Osteoblast (primary cell): ENCODE measurements at places on chromosomes 1 and 21.
A peak's percentile ranks its signal among the peaks of the same experiment; 100 is the strongest.

GRCh38 chr1:19229229-19229628 lies 19.2 kb upstream of the UBR4 start:
- no peak for DNase-seq

GRCh38 chr1:185207980-185208602 lies 51.1 kb downstream of the SWT1 start:
- peak; percentile 21 for DNase-seq

DNA sequence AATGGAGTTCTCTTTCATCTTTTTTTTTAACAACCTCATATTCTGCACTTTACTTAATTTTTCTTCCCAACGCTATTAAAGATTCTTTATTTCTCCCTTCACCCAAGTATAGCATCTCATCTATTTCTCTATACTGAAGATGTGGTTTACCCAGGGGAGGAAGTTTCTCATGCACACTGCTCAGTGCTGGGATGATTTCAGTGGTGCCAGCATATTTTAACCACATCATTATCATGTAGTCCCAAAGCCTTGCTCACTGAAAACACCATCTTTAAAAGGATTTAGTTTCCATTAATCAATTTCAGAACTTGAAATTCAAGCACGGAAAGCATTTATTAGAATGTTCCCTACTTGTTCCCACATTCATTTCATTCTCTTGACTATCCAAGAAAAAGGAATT lies 725.7 kb downstream of the USP25 start:
- DNase-seq: no peak

- DNase-seq: peak; percentile 45
Observed at GRCh38 chr21:46250146-46250725, 21.7 kb upstream of the LSS start.

DNA sequence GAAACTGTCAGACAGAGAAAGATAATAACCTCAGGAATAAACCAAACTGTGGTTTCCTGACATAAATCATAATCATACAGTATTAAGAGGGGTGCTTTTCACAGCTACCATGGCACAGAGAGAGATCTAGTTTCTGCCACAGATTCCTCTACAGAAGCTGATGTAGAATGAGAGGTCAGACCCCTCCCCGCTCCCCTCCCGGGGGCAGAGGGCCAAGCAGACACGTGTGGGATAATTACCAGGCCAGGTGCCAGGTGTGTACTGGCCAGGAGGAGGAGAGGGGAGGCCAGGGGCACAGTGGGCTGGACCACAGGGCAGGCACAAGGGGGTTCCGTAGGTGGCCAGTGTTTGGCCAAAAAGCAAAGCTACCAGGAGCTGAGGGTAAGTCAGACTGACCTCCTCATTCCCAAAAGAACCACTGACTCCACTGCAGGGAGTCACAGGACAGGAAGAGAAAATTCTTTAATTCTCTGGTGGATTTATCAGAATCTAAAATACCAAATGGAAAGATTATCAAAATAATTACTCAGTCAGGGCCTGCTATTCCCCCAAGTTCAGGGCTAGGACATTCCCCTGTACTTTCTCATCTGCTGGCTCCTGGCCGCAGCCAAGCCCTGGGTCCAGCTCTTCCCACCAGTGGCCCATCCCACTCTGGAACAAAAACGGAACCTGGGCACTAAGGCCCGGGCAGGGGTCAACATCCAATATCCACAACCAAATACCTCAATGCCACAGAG lies 30.0 kb downstream of the C2CD2 start:
- peak; percentile 96 for DNase-seq

DNA sequence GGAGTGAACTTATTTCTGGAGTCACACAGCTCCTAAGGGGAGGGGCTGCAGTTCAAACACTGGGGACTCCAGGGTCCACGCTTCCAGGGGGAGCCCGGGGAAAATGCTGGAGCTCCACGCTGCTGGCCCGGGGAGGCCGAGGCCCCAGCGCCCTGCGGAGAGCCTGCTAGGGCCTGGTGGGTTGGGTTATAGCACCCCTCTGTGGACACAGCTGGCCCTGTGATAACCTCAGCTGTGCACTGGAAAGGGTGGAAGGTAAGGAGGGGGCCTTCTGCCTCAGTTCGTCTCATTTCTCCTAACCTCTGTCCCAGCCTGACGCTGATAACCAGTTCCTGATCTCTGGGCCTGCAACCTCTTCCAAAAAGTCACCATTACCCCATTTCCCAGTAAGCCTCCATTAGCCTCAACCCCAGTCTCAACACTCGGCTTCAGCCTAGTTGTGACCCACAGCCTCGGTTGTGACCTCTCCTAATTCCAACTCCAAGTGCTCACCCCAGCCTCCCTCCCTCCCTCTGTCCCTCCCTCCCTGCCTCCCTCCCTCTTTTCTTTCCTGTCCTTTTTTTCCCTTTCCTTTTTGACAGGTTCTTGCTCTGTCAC lies 7.1 kb downstream of the NBL1 start:
- DNase-seq: peak; percentile 98

DNA sequence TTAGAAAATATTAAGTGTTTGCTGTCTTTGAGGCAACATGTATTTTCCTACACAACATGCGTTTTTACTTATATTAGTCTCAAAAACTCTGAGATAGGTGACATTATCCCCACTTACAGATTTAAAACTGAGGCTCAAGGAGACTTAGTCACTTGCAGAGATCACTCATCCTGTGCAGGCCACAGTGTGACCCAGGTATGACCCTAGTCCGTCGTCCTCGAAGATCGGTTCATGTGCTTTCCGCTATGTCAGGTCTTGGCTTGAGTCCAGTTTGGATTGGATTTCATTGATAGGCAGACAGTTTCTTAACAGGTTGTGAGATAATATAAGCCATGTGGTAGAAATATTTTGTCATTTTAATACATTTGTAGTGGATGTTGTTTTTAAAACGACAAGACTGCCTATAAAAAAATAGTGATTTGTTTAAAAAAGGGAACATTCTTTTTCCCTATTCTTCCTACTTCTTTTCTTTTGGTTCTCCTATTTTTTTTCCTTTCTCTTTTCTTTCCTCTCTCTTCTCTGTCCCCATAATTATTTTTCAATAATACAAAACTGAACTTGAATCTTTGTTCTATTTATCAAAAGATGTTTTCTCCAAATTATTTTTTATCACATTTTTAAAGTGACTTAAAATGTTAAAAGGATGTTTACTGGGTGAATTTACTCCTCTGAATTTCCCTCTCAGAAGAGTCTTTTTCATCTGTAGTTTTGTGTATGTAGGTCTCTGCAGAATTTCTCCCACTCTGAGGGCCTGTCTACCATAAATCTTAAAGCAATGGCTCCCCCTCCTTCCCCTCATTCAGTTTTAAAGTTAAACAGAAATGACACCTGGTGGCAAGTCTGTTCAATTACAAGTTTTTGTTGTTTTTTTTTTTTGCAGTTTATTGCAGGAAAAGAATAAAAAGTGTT lies 81.8 kb downstream of the PHTF1 start:
- DNase-seq: peak; percentile 82

- peak; percentile 89 for DNase-seq
Observed at GRCh38 chr1:46030876-46031660, 101.4 kb downstream of the PIK3R3 start.

GRCh38 chr1:37083603-37084002 lies 49.3 kb upstream of the GRIK3 start:
- DNase-seq: no peak

DNA sequence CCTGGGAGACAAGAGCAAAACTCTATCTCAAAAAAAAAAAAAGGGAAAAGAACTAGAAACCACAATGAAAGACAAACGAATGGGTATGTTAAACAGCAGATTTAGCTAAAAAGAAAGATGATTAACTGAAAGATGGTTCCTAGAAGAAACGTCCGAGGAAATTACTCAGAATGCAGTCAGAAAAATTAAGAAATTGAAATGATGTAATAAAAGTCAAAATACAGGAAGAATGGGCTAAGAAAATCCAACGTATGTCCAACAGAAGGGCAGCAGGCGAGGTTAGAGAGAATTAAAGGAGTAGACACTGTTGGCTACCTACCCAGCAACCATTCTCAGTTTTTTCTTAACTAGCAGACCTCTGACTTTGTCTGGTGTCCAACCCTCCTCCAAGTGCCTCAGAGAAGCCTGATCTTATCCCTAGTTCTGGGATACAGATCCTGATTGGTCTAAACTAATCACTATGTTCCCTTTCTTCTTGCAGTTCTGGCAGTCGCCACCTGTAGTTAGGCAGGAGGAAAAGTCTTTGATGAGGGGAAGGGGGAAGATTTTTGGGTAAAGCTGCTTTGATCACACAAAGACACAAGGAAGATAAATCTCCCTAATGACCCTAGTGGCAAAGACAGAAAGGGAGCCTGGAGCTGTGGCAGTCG lies 25.7 kb downstream of the GPR161 start:
- no peak for DNase-seq

DNA sequence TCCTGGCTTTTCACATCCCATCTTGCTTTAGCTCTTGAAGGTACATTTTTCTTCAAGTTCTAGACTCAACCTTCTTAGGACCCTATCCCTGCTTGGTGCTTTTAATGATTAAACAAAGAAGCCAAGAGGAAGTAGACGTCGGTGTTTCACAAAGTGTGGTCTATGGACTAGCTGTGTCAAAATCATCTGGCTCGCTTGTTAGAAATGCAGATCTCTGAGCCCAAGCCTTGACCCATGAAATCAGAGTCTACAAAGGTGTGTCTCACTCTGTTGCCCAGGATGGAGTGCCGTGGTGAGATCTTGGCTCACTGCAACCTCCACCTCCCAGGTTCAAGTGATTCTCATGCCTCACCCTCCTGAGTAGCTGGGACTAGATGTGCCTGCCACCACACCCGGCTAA lies 295.5 kb upstream of the KAZN start:
- no peak for DNase-seq

GRCh38 chr1:15100121-15100879 lies 53.2 kb upstream of the TMEM51 start:
- DNase-seq: peak; percentile 88

DNA sequence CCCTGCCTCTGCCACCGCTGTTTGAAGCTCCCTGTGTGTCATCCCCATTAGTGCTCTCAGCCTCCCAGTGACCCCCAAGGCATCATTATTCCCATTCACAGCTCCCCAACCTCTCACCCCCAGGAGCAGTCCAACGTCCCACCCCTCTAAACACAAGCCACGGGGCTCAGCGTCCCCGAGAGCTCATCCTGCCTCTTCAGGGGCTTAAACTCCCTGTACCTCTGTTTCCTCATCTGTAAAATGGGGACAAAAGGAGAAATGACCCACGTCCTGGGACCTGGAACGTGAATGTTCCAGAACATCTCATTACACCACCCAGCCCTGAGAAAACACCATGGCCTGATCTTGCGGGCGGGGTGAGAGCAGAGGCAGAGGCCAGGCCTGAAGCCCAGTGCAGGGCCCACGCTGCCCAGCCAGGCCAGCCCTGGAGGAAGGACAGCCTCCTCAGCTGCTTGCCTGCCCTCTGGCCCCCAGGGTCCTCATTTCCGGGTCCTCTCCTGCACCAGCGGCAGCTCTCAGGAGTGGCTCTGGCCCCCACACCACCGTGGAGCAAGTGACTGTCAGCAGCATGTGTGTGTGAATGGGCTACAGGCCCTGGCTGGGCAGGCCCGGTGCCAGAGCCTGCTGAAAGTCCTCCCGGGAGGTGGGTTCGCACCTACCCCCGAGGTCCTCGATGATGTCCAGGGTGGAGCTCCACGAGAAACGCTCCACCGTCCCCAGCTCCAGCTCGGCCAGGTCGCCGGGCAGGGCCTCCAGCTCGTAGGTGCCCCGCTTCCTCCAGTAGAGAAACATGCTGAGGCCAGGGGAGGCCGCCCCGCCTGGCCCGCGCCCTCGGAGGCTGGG lies 14.1 kb upstream of the PLEKHG5 start:
- peak; percentile 75 for DNase-seq

- DNase-seq: no peak
Observed at GRCh38 chr1:194103516-194104246, 917.3 kb upstream of the B3GALT2 start.

- peak; percentile 75 for DNase-seq
Observed at GRCh38 chr1:159931795-159932173, 6.5 kb upstream of the TAGLN2 start.

GRCh38 chr1:167206166-167206835 lies 14.4 kb upstream of the POU2F1 start:
- DNase-seq: no peak

DNA sequence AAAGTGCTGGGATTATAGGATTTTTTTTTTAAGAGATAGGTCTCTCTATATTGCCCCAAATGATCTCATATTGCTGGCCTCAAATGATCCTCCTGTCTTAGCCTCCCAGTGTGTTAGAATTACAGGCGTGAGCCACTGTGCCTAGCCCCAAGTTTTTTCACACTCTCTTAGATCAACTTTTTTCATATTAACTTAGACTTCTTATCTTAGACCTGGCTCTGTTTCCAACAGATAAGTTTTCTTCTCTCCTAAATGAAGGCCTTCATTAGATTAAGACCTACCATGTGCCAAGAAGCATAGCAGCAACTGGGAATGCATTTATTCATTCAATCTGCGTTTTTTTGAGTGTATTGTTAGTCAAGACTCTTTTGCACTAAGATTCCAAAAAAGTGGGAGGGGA lies 20.2 kb upstream of the HTR1D start:
- DNase-seq: no peak

GRCh38 chr1:61089741-61090140 lies 7.4 kb downstream of the NFIA start:
- no peak for DNase-seq

- DNase-seq: peak; percentile 4
Observed at GRCh38 chr1:10143961-10144485, 66.3 kb upstream of the KIF1B start.

DNA sequence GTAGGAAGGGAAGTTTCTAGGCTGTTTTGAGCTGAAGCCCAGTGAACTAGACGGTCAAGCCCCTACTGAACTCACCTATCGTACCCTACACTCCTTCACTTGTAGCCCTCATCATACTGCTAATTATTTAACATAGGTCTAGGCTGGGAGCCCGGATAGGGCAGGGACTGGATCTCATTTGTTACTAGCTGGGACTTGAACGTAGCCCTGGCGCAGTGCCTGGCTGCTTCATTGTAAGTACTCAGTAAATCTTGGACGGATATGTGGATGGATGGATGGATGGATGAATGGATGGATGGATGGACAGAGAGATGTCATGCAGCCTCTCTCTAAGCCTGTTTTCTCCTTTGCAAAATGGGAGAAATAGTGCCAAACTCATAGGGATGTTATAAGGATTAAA lies 129.2 kb downstream of the EPHB2 start:
- no peak for DNase-seq

- DNase-seq: no peak
Observed at GRCh38 chr1:228429698-228430097, 13.0 kb upstream of the TRIM17 start.

- DNase-seq: no peak
Observed at GRCh38 chr1:115676498-115677181, 34.9 kb downstream of the VANGL1 start.
